Stimulated activated CD4-positive, alpha-beta T cell treated with anti-CD3 and anti-CD28 coated beads, Interleukin-15, amount 100 ng/mL, for 48 hours (primary cell): ENCODE measurements at places on chromosomes 12 and 14.

- DNase-seq, result no peak
Observed at GRCh38 chr14:97945631-97946030, 1148.4 kb downstream of the VRK1 start.

GRCh38 chr14:22569106-22569736 is 19.8 kb downstream of the DAD1 start:
- no peak for DNase-seq

DNA sequence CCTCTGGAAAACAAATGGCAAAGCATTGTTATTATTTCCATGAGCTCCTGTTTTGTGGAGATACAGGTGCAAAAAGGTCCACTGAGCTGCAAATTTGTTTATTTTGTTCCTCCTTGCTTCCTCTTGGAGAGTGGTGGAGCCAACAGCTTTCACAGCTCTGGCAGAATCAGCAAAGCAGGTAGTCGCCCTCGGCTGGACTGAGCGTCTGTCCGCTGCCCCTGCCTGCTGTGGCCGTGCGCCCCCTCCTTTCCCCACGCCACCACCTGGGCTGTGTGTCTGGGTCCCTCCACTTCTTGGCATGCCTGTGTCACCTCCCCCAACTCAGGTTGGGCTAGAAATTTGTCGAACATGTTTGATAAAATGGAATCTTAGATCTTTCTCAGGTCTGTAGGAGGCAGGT is 188.2 kb downstream of the TSPAN9 start:
- DNase-seq, result no peak

GRCh38 chr12:84804691-84805473 is 107.7 kb downstream of the SLC6A15 start:
- no peak for DNase-seq

- DNase-seq, result peak; percentile 21
Observed at GRCh38 chr14:77301103-77301502, 19.6 kb downstream of the POMT2 start.

GRCh38 chr14:32677129-32677780 is 261.4 kb upstream of the NPAS3 start:
- DNase-seq, result no peak

DNA sequence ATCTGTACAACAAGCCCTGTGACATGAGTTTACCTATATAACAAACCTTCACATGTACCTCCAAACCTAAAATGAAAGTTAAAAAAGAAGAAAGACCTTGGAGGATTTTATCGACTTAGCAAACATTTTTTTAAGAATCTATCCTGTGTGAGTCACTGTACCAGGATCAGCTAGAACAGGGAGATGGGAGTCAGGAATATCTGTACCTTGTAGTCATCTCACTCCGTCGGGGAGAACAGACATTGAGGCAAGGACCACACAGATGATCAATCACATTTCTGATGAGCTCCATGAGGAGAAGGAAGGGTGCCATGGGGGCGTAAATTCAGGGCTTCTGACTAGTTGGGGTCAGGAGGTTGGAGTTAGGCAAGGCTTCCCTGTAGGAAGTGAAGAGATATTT is 310.6 kb downstream of the VRK1 start:
- DNase-seq, result no peak

- DNase-seq, result no peak
Observed at GRCh38 chr12:103673891-103674375, 86.9 kb downstream of the STAB2 start.

- no peak for DNase-seq
Observed at GRCh38 chr14:70987041-70987440, 79.8 kb downstream of the PCNX1 start.

GRCh38 chr12:51525518-51525917 is 65.5 kb upstream of the SCN8A start:
- DNase-seq, result no peak

- no peak for DNase-seq
Observed at GRCh38 chr14:30638926-30639325, 16.8 kb downstream of the SCFD1 start.

GRCh38 chr14:69014829-69015259 is 35.7 kb upstream of the ACTN1 start:
- DNase-seq, result no peak

DNA sequence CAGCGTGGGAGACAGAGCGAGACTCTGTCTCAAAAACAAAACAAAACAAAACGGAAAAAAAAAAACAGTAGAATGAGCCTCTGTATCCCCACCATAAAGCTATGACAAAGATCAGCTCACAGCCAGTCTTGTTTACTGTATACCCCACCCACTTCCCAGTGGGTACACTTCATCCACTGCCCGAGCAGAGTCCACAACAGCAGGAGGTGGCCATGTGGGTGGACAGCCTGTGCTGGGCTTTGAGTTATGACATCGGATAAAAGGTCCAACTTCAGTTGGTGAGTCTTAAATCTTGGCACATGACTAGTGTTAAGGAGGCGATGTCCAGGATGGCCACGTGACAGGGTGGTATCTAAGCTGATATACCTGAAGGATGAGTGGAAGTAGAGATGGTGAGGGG is 34.8 kb upstream of the MAPKAPK5 start:
- no peak for DNase-seq

- no peak for DNase-seq
Observed at GRCh38 chr12:115404761-115405470, 720.9 kb upstream of the TBX3 start.

DNA sequence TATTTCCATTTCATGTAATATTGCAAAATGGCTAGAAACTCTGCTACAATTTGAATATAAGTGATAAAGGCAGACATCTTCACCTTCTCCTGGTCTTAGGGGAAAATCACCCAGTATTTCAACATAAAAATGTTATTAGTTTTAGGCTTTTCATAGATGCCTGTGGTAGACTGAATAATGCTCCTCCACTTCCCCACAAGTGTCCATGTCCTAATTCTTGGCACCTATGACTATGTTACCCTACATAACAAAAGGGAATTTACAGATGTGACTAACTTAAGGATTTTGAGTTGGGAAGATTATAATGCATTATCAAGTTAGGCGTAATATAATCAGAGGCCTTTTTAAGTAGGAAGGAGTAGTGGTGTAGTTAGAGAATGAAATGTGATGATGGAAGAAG is 196.4 kb downstream of the TMTC3 start:
- no peak for DNase-seq

- DNase-seq, result no peak
Observed at GRCh38 chr12:24505366-24506015, 443.4 kb downstream of the BCAT1 start.

DNA sequence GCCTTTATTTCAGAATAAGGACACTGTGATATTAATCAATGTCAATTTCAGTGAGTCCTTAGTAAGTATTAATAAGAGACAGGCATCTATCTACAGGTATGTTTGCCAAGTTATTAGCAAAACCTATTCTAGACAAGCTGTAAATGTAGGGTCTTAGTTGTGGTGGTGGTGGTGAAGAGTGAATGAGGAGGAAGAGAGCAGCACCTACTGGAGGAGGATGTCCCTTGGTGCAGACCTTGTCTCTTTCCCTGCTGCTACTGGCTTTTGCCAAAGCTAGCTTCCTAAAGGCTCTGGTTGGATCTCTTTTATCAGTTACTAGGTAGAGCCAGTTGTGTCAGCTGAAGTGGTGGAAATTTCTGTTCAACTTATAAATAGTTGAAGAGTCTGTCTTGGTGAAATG is 304.8 kb upstream of the ATP2B1 start:
- DNase-seq, result no peak

DNA sequence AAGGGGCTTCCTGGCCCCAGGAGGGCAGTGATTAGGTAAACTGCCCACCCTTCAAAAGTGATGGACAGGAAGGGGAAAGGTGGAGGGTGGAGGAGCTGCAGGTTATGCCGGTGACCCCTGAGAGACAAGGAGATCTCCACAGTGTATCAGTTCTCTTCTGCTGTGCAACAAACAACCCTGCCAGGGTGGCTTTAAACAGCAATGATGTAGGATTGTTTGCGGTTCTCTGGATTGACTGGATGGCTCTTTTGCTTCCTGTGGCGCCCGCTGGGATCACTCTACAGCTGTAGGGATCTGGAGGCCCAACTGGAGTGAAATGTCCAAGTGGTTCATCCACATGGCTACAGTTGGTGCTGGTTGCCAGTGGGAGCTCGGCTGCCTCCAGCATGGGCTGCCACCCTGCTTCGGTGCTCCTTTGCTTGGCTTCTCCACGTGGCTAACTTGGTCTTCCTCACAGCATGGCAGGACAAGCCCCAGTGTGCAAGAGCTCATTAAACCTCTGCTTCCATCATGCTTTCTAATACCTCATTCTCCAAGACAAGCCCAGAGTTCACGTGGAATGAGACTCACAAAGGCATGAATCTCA is 8.6 kb upstream of the ANKRD9 start:
- no peak for DNase-seq

- DNase-seq, result no peak
Observed at GRCh38 chr12:114406316-114406983, 506 bp upstream of the TBX5 start.

GRCh38 chr12:4987076-4988046 is 56.3 kb upstream of the KCNA5 start:
- no peak for DNase-seq

GRCh38 chr12:86683568-86684304 is 427.5 kb upstream of the MGAT4C start:
- no peak for DNase-seq
